ENCODE measurements at places on chromosomes 11 and 22.
A peak's percentile ranks its signal among the peaks of the same experiment; 100 is the strongest.

DNA sequence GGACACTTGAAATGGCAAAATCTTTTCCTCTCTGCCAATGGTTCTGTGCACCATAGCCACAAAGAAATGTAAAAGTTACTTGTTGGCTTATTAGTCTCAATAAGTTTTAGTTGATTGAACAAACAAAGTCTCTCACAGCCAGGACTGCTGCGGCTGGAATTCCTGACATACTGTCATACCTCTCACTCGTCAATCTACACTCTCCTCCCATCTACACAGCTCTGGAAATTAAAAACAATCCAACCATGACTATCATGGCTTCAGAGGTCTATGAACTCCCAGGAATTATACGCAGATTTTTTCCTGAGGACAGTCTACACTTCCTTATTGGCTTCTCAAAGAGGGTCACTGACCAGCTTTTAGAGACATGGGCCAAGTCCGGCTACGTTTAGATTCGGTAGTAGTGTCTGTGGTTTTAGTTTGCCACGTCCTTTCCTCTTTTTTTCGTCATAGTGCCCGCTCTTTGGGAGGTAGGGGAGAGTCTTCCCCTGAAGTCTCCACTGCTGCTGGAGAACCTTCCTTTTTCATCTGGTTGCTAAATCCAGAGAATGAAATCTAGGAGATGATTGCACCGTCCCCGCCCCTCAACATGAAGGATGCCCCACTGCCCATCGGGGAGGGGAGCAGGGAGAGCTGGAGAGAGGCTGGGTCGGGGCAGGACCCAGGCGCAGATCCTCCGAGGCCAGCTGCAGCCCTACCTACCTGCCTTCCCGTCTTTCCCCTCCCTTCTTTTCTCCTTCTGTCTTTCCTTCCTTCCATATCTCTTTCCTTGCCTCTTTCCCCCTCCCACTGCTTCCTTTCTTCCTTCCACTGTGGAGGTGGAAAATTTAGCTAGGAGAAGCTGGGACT is 1.0 kb upstream of the PLEKHB1 start:
- no peak for DNase-seq

- no peak for DNase-seq
Observed at GRCh38 chr22:40376149-40376548, 5.8 kb downstream of the SGSM3 start.

DNA sequence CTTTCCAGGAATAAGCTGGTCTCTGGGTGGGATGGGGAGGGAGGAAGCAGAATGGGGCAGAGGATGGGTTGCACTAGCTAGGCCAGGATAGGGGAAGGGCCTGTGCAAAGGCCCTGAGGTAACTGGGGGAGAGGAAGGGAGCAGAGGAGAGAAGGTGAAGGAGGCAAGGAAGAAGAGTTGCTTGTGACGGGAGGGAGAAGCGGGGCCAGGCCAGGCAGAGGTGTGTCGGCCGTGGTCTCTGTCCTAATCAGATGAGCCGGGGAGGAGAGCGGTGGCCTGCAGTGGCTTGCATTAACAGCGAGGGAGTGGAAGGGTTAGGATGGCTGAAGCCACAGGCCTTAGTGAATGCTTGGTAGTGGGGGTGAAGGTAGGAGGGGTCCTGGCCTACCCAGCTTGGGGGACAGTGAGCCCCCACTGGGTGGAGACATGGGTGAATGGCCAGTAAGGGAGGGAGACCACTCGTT is 6.0 kb upstream of the DERL3 start:
- DNase-seq: no peak

GRCh38 chr11:46491661-46492330 is 100.2 kb upstream of the CHRM4 start:
- DNase-seq: no peak

DNA sequence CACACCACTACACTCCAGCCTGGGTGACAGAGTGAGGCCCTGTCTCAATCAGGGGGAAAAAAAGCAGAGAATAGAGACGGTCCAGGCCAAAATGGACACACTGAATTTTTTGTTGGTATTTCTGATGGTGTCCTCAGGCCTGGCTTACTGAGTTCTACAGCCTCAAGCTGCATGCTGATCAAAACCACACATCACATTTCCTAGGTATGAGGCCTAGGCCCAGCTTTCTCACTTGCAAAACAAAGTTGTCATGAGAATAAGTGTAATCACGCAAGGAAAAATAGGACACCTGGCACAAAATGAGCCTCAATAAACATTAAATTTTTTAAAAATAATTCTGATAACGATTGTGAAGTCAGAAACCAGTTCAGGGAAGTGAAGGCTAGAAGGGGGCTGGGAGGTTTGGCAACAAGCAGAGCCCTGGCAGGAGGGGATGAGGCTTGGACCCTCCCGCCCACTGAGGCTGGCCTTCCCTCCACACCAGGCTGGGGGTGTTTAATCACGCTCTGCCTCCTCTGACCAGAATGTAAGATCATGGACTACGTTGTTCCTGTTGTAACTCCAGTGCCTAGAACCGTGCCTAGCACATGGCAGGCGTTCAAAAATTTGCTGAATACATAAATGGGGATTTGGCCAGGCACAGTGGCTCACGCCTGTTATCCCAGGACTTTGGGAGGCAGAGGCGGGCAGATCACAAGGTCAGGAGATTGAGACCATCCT is 18.1 kb downstream of the PACSIN2 start:
- no peak for DNase-seq

DNA sequence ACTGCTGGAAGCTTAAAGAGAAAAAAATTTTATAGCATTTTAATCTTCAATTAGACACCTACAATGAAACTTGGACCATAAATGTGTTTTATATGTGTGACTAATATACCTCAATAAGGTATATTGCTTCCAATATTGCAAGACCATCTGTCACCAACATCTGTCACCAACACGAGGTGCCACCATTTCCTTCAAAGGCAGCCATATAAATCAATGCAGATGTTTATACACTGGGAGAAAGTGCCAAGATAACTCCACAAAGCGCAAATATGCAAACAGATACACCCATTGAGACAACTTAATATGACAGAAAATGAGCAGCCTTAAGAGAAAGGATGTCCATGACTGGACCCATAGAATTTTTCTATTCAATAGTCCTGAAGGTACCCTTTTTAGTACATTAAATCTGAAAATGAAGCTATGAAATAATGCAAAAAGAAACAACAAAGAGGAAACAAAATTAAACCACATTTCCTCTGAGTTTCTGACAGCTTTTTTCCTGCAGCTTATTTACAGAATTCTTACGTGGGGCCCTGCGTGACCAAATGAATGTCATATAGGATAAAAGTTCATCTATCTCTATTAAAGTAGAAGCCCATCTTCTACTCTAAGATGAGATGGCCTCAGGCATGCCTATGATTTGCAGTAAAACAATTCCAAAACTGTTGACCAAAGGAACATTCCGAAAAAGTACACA is 12.5 kb downstream of the MPZL3 start:
- DNase-seq: no peak

DNA sequence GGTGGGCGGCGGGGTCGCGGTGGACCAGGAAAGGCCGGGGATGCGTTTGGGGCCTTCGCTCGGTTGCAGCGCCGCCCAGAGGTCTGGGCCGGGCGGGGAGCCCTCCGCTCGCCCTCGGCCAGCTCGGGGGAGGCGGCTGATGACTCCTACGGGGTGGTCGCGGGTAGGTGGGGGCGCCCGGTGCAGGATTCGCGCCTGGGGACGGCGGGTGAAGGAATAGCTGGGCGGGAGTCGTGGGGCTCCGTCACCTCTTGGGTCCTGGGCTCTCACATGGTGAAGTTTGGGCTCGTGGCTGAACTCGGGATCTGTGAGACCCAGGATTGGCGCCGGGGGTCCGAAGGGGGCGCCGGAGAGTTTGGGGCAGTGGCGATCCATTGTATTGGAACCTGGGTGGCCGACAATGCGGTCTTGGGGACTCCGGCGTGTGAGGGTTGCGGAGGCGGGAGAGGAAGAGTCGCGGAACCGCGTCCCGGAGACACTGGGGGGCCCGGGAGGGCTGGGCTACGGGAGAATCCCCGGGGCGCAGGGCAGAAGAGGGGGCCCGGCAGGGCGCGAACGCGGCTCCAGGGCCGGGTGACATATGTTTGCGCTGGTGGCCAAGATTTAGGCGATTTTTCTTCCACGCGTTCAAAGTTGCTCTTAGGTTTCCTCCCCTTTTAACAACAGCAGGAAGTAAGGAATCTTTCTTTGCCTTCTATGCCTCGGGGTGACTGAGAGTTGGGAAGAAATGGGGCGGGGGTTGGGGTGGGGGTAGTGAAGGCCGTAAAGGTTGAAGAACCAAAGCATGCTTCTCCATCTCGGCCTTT is 935 bp downstream of the QSER1 start:
- DNase-seq: peak; percentile 2

- DNase-seq: no peak
Observed at GRCh38 chr22:27775087-27775698, 26.4 kb downstream of the MN1 start.

DNA sequence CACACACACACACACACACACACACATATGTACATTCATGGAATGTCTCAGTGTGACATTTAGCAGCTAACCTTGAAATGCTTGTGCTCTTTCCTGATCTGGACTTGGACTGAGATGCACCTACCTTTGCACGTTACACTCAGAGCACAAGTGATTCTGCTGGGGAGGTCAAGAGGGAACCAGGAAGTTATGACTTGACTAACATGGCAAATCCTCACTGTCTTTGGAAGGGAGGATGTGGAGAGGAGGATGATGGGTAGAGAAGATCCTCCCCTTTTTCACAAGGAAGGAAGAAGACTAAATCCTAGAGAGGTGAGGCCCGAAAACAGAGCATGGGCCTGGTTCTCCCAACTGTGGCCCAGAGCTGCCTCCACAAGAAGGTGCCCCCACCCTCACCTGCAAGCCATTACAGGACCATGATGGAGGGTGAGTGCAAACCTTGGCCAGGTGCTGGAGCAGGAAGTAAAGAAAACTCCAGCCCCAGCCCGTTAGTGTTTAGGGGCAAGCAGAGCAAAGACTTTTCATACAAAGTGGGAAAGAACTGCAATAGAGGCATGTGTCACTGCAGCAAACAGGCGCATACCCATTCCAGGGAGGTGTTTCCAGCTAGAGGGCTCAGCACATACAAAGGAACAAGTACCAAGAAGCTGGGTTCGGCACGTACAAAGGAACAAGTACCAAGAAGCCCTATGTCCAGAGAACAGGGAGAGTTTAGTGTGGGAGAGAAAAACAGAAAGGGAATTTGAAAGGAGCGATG is 26.4 kb downstream of the SCN4B start:
- DNase-seq: no peak

DNA sequence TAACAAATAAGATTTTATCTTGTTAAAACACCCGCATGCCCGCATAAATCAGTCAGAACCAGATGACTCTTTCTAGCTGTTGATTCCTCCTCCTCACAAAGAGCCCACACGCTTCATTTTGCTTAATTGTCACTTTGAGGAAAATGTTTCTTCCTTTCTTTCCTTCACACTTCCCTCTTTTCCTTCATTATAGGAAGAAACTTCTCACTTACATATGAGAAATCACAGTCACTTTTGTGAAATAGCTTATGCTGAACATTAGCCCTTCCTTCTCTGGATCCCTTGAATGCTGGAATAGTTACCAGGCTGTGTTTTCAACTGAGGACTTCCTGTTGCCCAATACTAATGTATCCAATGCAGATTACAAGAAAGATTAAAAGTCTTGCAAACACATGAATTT is 5.8 kb downstream of the MS4A6E start:
- no peak for DNase-seq

DNA sequence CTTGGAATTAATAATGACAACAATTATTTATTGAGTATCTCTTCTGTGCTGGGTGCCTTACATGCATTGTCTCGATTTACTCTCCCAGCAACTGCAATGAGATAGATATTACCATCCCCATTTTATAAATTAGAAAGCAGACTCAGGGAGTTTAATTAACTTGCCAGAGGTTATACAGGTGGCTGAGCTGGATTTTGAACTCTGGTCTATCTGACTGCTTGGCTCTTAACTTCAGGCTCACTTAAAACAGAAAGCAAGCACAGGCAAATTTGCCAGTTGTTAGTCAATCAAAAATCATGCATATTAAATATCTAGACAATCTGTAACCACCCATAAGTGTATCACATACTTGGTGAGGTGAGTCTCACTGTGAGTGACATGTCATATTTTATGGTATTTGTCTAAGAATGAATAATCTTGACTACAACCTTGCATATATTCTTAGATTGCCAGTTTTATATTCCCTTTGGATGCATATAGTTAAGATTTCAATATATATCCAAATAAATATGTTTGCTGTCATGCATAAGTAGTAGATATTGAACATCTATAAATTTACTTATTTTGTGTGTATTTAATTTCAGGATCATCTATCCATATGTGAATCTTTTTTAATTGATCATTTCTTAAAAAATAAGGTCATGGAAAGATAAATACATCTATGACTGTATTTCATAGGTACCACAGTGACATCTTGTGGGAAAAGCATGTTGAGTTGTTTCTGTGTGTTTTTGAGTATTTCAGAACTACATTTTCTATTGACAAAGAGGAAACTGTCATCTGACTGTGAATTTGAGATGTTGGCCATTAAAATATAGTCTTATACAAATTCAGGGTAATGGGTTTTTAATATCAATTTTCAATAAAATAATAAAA is 112.0 kb upstream of the ARHGAP42 start:
- DNase-seq: no peak

DNA sequence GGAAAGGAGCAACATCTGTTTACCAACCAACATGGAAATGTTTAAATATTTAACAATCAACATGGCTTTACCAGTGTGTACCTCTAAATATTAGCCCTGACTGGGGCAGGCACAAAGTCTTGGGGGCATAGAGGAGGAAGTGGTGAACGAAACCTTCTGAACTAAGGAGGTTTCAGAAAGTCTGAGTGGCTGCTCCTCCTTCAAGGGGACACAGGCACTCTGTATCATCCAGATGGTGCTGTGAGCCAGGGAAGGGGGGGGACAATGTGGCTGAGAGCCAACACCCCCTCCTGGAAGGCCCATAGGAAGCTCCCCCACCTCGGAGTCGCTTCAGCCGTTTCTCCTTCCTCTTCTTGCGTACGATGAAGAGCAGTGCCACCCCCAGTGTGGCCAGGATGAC is 107.7 kb downstream of the CEP164 start:
- no peak for DNase-seq

GRCh38 chr11:78315724-78316123 is 101.9 kb downstream of the GAB2 start:
- no peak for DNase-seq

DNA sequence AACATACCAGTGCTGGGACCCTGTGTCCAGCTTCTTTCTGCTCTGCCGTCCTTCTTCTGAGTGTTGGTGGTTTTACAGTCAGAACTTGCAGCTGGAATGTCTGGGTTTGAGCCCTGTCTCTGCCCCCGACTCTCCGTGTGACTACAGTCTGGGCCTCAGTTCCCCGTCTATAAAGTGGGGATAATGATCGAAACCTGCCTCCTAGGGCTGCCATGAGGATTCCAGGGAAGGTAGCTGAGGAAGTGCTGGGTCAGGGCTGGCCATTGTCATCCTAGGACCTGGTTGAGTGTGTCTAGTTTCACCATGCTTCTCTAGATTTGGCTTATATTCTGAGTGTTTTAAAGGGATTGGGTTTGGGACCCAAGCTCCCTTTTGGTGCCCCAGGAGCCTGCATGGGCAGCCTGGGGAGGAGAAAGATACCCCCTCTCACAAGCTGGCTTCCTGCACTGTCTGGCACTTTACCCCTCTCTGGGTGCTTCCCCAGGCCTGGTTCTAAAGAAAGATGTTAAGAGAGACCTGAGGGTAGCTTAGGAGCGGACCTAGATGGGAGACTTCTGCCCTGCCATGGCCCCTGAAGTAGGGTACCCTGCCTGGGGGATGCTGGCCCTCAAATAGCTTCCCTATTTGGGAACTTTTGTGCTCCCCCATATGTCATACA is 49.9 kb downstream of the TSPAN18 start:
- no peak for DNase-seq

Data from stimulated activated CD4-positive, alpha-beta T cell treated with anti-CD3 and anti-CD28 coated beads, Interleukin-1b, Interleukin-23, amount 100 ng/mL, for 4 hours (primary cell).